Activated T-cell treated with anti-CD3 and anti-CD28 coated beads, Interleukin-2, amount 50 U/mL, for 72 hours (primary cell): ENCODE measurements at places on chromosomes 1 and 21. TPM values are rescaled to one million over a fixed set of nuclear protein-coding genes. Genes with fewer than 3 reads are reported as not detected.

The KCNJ9 gene
- total RNA-seq, result not detected

The GLIS1 gene
- total RNA-seq, result not detected

The BEST4 gene
- 2.5 TPM for total RNA-seq

The GBP7 gene
- 0.23 TPM for total RNA-seq

The CD55 gene
- 137 TPM for total RNA-seq

The CNR2 gene
- total RNA-seq, result 0.72 TPM

The CD1B gene
- not detected for total RNA-seq

The OR2L3 gene
- not detected for total RNA-seq

The VANGL1 gene
- total RNA-seq, result 3.8 TPM

The HAO2 gene
- total RNA-seq, result not detected

The DHDDS gene
- 43.6 TPM for total RNA-seq

The MPZ gene
- total RNA-seq, result 5.5 TPM
